ENCODE measurements at places on chromosomes 3 and 15. TPM values are rescaled to one million over a fixed set of nuclear protein-coding genes. Genes with fewer than 3 reads are reported as not detected.

Gene TRIM42
- not detected for total RNA-seq

Gene RAB43
- 6.9 TPM for total RNA-seq

Gene EFCC1
- not detected for total RNA-seq

Gene RBP2
- total RNA-seq, result not detected

Gene TMC3
- not detected for total RNA-seq

Gene PP2D1
- total RNA-seq, result not detected

Gene SCN11A
- 0.02 TPM for total RNA-seq

Gene CELSR3
- 4.4 TPM for total RNA-seq

Gene ACTRT3
- 3.1 TPM for total RNA-seq

Gene EIF4E3
- total RNA-seq, result 3.8 TPM

Gene MYZAP
- total RNA-seq, result 0.91 TPM
